ENCODE measurements at places on chromosomes 2 and 18.

GRCh38 chr18:53755914-53756609, 468.4 kb downstream of the MBD2 start:
- DNase-seq = no peak

GRCh38 chr2:25257032-25257552, 84.6 kb downstream of the DNMT3A start:
- no peak for DNase-seq

DNA sequence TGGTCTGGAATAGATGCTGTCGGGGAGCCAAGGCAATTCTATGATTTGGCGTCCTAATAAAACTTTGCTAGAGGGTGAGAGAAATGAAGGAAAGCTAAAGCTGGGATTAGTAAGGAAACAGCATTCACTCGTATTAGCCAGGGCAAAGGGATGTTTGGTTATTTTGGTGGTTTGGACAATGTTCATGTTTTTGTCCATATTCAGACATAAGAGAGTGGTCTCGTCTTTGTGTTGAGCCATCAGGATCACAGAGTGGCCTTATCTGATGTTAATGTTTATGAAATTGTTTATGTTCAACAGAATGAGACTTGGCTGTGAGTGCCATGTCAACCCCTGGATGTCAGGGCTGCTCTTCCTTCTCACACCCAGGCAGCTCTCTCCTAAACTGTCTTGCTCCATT, 58.9 kb upstream of the EPC2 start:
- DNase-seq = no peak

GRCh38 chr2:79850912-79851311, 338.1 kb downstream of the CTNNA2 start:
- DNase-seq = no peak

DNA sequence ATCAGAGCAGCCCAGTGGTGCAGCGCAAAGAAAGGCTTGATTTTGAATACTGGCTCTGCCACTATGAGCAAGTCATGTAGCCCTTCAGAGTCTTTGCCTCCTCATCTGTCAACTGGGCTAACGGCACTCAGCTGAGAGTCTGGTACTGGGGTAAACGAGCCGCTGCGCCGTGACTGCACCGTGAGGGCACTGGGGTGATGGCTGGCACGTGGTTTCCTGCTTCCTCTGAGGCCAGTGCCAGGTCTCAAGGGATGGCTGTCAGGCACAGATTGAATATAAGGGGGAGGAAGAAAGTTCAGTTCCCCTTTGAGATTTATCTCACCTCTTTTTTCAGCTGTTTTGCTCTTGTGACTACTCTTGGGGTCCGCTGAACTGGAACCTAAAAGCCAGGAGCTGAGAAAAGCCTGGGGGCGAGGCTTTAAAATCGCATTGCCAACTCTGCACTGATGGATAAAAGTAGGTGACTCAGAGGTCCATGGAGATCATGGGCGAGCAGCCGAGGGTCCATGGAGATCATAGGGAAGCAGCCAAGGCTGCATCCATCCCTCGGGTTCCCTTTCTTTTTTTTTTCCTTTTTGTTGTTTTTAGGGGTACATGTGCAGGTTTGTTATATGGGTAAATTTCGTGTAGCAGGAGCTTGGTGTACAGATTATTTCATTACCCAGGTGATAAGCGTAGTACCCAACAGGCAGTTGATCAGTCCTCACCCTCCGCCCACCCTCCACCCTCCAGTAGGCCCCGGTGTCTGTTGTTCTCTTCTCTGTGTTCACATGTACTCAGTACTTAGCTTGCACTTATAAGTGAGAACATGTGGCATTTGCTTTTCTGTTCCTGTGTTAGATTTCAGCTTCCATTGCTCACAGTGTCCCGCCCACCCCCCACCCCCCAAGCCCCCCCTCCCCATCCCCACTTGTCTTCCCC, 114.3 kb downstream of the SPP2 start:
- peak; percentile 61 for DNase-seq

DNA sequence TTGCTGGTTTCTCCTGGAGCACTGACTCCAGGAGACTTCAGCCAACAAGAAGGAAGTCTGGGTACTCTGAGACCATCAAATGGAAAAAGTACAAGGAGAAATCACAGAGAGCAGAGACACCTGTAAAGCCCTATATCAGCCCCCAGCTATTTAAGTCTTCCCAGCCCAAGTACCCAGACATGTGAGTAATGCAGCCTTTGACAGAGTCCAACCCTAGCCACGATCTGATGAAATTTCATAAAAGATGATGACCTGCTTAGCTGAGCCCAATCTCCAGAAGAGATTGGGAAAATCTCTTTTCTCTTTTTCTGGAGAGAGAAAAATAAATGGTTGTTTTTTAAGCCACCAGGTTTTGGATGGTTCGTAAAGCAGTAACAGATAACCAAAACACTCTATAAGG, 196.6 kb downstream of the NBAS start:
- DNase-seq = no peak

DNA sequence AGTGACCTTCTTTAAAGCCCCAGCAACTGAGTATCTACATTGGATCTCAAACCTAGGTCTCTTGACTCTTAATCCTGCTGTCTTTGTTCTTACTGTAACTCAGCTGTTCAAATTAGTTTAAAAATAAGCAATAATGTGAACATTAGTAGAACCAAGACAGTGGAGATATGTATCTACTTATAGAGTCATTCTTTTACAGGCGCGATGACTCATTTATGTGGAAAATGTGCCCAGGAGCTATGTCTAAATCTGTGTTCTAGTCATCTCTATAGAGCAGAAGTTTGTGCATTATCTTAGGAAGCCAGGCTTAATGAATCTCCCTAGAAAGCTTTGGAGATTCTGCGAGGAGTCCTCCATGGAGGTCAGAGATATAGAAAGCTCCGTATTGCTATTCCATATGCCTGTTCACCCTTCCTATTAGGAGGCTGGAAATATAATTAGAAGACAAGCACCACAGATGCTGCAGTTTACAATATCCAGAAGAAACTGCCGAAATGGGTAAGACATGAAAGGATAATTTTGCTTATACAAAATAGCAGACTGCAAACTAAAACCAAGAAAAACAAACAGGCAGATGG, 211.6 kb downstream of the TRIB2 start:
- DNase-seq = no peak

DNA sequence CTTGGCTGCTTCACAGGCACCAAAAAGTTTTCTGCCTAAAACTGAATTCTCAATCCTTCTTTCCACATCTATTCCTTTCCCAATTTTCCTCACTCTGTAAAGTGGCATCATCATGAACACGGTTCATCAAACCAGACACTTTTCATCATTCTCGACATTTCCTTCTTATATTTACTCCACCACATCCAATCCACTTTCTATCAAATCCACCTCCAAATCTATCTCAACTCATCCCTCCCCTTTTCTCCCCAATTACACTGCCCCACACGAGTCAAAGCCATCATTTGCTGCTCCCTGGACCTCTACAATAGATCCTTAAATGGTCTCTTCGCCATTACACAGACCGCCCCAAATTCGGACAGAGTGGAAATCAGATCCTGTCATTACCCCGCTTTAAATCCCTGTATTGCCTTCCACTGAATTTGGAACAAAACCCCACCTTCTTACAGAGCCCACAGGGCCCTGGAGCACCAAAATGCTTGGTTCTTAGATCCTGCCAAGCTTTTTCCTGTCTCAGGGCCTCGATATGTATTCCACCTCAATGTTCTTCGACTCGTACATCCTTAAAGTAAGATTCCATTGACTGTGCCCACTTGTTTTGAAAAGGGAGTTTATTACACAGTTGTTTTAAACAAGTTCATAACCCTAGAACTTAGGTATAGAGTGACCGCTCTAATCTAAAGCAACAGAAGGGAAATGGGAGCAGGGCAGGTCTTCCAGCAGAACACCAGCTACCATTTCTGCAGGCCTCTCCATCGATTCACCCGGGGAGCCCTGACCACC, 856 bp downstream of the ACAA2 start:
- DNase-seq = no peak

DNA sequence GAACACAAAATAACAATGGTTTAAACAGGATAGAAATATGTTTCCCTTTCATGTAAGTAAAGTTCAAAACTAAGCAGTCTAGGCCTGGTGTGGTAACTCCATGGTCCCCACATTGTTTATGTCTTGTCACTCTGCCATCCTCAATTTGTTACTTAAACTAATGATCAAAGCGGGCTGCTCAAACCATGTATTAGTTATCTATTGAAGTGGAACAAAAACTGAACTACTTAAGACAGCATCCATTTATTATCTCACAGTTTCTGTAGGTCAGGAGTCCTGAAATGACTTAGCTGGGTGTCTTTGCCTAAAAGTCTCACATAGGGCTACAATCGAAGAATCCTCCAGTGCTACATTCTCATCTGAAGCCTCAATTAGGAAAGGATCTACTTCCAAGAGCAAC, 91.6 kb downstream of the NAB1 start:
- DNase-seq = no peak
